ENCODE measurements at places on chromosomes 1 and 21. TPM values are rescaled to one million over a fixed set of nuclear protein-coding genes. Genes with fewer than 3 reads are reported as not detected.

DNA sequence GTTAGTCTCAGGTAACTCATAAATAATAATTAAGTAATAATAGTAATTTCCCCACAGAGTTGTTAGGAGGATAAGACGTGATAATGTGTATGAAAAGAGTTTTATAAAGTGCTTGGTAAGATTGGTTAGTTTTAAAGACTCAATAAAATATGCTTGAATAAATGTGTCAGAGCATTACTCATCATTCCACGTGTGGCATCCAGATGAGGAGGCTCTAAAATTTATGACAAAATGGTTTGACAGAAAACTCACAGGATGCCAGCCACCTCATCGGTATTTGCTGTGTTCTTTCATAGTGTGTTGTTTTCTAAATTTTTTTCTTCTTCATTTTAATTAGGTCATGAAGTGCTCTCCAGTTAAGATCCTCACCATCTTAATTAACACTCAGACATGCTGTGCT lies 19.1 kb upstream of the SPAG17 start:
- DNase-seq = no peak

- DNase-seq = no peak
Observed at GRCh38 chr1:110734133-110734680, 59.5 kb upstream of the KCNA3 start.

DNA sequence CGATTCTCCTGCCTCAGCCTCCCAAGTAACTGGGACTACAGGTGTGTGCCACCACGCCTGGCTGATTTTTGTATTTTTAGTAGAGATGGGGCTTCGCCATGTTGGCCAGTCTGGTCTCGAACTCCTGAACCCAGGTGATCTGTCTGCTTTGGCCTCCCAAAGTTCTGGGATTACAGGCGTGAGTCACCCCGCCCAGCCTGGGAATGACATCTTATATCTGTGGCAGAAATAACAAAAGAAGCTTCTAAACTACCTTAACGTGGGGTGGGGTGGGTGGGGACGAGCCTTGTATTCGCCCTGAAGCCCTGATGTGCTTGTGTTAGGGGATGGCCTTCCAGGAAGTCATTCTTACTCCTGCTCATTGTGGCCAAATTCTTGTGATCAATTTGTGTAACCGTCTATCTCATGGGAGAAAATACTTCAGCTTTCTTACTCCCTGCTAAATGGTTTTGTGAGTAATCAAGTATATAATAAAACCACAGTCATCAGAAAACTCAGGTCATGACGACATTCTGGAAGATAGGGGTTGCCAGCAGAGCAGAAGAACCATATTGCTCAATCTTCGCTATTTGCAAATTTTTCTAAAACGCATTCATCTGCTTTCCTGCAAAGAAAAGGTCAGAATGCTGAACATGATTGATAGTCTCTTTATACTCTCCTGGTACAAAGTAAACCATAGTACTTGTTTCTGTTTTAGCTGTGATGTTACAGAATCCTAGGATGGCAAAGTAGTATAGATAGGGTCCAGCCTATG lies 63.2 kb downstream of the DIRAS3 start:
- DNase-seq = peak; percentile 79

- DNase-seq = peak; percentile 24
Observed at GRCh38 chr1:180503280-180503862, 994 bp upstream of the ACBD6 start.

DNA sequence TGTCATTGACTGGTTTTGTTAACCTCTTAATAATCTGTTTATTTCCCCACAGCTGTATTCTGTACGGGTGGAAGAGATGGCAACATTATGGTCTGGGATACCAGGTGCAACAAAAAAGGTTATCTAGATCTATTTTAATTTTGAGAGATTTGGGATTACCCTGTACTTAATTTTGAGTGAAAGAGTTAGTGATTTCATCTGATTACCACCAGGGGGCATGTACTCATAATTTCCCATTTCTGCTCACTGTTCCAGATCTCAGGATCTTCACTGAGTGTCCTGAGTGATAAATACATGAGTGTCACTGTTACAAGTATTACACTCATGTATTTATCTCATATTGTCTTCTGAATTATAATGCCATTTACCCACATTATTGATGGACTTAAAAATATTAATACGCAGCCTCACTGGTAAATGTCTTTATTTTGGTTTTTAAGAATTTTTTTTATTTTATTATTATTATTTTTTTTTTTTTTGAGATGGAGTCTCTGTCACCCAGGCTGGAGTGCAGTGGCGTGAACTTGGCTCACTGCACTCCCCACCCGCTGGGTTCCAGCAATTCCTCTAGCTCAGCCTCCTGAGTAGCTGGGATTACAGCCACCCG lies 27.4 kb downstream of the DTL start:
- DNase-seq = peak; percentile 54

- no peak for DNase-seq
Observed at GRCh38 chr1:154493276-154493675, 8.7 kb upstream of the TDRD10 start.

- no peak for DNase-seq
Observed at GRCh38 chr1:9602794-9603167, 14.1 kb downstream of the TMEM201 start.

DNA sequence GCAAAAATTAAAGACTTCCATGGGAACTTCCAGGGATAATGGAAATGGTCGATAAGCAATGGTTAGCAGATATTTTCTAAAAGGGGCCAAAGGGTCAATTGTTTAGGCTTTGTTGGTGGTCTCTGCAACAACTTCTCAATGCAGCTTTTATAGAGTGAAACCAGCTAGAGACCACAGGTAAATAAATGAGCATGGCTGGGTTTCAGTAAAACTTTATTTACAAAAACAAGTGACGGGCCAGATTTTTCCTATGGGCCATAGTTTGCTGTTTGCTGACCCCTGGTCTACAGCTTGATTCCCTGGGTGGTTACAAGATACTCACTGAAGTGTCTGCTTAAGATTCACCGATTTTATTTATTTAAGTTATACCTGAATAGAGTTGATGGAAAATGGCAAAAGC lies 22.6 kb upstream of the PRDM15 start:
- no peak for DNase-seq

GRCh38 chr1:6127587-6128163 lies 52.4 kb downstream of the CHD5 start:
- peak; percentile 76 for DNase-seq

DNA sequence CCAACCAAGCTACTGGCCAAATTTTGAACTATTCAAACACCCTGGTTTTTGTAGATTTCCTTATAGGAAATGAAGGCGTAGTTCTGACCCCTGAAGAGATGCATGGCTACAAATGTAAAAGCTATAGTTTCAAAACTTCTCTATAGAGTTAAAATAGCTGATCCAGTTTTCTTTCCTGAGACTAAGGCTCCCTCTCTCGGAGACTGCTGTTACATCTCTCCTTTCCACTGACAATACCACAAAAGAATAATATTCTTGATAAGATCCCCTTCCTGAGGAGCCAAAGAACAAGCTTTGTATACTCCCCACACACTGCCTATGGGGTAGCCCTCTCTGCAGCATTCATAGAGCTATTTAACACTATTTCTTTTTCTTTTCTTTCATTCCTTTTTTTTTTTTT lies 6.7 kb upstream of the CFAP126 start:
- DNase-seq = no peak

DNA sequence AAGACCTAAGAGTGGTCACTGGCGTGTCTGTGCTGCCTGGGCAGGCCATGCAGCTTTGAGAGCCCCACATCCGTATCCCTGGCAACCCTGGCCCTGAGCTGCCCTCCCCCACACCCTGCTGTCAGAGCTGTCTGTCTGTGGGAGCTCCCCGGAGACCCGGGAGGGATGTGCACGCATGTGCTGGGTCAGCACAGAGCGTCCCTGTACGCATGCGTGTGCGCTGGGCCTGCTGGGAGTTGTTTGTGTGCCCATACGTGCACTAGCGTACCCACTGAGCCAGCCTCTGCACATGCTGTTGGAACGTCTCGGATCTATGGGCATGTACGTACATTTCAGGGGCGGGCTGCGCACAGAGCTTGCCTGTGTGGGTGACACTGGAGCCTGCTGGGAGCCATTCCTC lies 89.3 kb downstream of the EPHB2 start:
- no peak for DNase-seq

GRCh38 chr1:205188098-205188497 lies 23.4 kb downstream of the DSTYK start:
- DNase-seq = no peak

- DNase-seq = no peak
Observed at GRCh38 chr1:234397732-234398131, 24.5 kb downstream of the COA6 start.

GRCh38 chr1:58986996-58987767 lies 203.3 kb upstream of the JUN start:
- no peak for DNase-seq

DNA sequence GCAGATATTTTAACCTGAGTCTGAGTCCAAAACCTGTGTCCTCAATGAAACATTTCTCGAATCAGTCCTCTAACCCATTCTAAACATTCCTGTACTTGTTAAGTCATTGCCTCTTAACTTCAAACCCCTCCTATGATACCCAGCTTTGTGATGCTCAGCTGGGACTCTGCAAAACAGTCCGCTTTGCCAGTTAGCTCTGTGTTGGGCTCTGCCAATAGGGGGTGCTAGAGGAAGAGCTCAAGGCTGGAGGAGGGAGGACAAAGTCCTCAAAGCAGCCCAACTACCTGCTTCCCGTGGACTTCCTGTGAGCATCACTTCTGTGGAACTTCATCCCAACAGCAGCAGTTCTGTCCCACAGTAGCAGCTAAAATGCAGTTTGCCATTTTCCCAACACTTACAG lies 38.1 kb upstream of the SYT14 start:
- no peak for DNase-seq

GRCh38 chr1:10814312-10814711 lies 17.9 kb upstream of the CASZ1 start:
- DNase-seq = no peak

DNA sequence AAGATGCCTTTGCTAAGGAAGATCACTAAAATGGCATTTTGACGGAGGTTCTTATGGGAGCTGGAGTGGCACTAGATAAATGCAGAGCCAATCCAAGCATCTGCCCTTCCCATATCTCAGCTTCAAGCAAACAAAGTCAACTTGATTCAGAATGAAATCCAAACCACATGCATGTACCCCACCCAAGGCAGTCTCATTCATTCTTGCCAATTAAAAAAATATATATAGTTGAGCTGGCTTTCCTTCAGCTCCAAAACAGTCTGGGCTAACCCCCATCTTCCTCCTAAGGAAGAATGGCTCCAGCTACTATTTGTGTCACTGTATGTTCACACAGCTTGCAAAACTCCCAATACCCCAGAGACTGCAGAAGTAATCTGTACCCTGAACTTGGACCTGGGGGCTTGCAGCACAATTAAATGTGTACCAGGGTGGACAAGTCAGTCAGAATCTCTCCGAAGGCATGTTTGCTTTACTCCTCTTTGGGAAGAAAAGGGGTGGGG lies 35.4 kb downstream of the GPR3 start:
- no peak for DNase-seq

GRCh38 chr1:41482001-41482765 lies 2.3 kb downstream of the EDN2 start:
- DNase-seq = no peak

- DNase-seq = no peak
Observed at GRCh38 chr1:15508700-15509487, 15.1 kb downstream of the CASP9 start.

DNA sequence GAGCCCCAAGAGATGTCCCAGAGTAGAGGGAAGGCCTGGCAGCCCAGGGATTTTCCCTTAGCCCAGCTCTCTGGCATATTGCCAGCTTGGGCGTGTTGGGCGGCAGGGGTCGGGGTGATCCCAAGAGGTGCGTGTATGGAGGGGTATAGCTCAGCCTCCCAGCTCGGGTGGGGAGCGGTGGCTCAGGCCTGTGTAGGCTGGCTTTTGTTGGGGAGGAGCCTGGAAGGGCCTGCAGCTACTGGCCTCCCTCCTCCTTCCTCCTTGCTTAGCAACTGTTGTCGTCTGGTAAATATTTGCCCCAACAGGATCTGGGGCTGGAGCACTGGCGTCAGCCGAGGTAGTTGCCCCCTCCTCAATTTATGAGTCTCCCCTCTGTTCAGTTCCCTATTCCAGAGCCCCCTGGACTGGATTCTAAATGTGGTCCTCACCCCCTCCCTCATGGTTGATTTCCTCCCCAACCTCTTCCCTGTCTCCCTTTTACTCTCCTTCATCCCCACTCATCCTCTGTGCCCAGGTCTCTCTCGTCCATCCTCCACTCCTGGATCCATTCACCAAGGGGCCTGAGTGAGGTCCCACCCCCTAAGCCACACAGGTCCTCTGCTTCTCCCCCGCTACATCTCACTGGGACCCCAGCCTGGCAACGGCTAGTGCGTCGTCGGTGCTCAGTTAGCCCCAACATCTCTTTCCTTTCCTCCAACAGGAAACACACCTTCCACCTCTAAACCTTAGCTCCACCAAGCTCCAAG lies 10.3 kb upstream of the LMNA start:
- peak; percentile 94 for DNase-seq

DNA sequence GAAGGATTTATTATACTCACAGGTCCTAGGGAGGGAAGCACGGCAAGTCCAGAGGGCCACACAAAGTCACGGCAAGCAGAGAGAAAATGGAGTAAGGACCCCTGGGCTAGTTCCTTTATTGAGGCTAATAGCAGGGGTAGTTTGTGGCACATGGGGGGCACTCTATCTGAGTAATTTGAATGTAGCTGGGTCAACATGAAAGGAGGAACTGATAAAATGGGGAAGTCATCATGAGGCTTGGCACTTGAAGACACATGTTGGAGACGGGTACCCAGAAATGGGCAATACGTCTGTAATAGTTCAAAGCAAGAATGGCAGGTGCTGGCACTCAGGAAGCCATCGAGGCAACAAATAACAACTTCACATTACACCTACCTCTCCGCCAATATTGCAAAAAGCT lies 1136.4 kb downstream of the MRPL39 start:
- DNase-seq = no peak

- DNase-seq = peak; percentile 59
Observed at GRCh38 chr1:55506740-55507577, 291.8 kb upstream of the USP24 start.

DNA sequence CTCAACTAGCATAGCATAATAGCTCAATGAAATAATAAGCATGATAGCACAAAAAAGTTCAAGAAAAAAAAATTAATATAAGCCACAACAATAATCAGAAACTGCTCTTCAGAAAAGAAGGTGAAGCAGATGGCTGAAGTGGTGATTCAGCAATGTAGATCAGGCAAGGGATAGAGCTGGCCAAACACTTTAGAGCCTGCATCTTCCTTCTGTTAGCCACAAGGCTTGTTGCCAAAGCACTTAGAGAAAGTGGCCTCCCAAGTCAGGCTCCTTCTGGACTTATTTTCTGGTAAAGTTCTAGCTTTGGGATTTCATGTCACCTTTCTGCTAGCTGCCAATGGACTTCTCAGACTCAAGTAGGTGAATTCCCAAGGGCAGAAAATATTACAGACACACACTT lies 60.3 kb upstream of the C1orf87 start:
- DNase-seq = peak; percentile 88

DNA sequence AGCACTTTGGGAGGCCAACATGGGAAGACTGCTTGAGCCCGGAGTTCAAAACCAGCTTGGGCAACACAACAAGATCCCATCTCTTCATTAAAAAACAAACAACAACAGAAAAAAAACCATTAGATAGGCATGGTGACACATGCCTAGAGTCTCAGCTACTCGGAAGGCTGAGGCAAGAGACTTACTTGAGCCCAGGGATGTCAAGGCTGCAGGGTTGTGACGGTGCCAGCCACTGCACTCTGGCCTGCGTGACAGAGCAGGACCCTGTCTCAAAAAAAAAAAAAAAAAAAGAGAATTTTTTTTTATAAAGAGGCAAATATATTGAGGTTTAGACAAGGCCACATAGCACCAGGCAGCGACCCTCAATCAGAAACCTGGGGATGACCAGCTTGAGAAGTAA lies 62.7 kb downstream of the HSF2BP start:
- DNase-seq = no peak

Gene TRIM67
- not detected for total RNA-seq

Gene FOXD2
- 0.48 TPM for total RNA-seq

Gene LHX8
- total RNA-seq = 8.6 TPM

Gene MFSD2A
- total RNA-seq = 8.1 TPM

Gene PLD5
- total RNA-seq = not detected

Gene SCYL3
- total RNA-seq = 4.2 TPM

Gene SPRR2B
- not detected for total RNA-seq
